ENCODE measurements at places on chromosomes 12 and 14.

GRCh38 chr14:100567877-100568163 lies 19.4 kb downstream of the BEGAIN start:
- DNase-seq: no peak

DNA sequence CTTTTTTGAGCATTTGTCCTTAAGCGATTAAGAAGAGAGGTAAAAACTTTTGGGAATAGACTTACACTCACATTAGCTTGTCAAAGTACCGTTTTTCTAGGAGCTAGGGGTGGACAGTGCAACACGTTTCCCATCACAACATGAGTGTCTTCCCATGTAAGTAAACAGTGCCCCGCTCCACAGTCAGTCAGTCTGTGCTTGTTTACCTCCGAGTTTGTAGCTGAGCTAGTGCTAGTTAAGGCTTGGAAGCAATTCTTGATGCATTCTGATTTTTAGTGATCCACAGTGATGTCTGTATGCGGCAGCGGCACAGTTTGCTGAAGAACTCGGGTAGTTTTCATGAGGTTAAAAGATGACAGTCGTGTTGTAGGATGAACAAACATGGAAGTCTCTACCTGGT lies 941 bp downstream of the ZDHHC17 start:
- no peak for DNase-seq

DNA sequence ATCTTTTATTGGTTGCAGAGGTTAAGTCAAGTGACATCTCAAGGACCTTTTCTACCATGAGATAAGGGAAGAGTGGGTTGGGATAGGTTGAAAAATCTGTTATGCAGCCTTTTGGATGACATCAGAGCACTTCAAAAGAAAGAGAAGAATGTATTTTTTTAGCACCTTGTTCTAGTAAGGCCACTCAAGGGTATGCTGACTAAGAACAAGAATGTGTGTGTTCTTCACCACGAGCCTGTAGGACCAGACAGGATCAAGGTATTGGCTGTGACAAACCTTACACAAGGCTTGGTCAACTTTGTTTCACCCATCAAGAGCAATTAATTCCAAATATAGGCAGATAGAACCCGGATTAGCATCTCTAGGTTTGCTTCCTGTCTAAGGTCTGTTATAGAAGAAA lies 142.5 kb downstream of the SAMD4A start:
- DNase-seq: no peak

DNA sequence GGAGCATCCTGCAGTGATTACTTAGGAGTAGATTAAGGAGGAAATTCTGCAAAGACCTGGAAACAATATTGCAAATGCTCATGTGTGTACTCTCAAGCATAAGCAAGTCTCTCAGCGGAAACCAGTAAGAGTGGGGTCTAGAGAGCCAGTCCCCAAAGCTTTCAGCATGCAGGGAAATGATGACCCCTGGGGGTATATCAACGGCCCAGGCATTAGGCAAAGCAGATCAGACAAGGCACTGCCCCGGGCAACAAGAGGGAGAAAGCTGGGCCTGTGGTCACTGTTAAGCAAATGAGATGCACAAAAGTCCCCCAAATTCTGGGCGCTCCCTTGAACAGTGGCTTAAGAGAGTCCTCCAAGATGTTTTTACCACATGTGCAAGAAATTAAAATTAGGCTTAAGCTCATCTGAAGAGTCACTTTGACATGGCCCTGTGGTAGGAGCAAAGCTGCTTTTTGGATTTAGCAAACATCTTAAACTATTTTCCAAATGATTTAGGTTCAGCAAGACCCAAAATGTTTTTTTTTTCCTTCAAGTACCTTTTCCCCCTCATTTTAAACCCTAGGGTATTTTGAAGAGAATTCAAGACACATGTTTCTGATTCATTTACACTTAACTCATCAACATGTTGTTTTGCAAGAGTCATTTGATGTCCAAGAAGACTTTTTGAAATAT lies 457.1 kb upstream of the TBX3 start:
- DNase-seq: no peak

DNA sequence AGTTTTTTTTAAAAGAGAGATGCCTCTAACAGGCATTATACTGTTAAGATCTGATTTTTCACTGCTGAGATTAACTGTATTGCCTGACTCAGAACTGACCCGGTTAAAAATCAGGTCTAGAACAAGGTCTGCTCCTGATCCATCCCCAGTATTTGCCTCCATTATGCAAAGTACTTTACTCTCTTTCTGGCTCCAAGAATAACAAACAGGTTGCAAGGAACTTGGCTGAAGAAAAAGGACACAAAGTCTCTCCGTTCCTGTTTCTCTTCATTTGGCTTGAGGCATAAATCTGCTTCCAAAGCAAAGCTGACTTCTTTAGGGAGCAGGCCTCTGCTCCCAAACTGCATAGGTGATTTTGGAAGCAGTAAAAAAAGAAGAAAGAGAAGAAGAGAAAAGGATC lies 199.3 kb upstream of the PDZRN4 start:
- no peak for DNase-seq

DNA sequence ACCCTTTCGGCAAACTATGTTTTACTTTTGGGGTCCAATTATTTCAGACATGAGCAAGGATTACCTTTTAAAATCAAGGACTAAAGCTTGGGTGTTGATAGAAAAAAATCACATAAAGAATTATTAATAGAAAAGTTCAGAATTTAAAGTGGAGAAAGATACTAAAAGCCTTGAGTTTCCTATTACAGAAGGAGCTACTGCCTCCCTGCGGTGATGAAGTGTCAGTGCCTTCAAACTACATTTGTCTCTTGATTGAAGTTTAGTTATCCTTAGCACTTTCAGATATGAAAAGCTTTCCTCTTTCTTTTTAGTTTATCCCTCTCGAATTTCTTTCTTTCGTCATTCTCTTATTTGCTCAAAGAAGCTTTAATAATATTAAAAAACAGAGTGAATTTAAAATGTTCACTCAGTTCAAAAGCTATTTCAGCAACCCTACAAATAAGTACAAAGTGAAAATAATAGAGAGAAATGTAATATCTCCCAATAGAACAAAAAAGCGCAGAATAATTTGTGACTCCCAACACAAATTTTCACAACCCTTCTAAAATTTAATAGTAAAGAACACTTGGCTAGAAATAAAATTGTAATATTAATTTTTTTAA lies 87.6 kb downstream of the SEC23A start:
- DNase-seq: peak; percentile 36

DNA sequence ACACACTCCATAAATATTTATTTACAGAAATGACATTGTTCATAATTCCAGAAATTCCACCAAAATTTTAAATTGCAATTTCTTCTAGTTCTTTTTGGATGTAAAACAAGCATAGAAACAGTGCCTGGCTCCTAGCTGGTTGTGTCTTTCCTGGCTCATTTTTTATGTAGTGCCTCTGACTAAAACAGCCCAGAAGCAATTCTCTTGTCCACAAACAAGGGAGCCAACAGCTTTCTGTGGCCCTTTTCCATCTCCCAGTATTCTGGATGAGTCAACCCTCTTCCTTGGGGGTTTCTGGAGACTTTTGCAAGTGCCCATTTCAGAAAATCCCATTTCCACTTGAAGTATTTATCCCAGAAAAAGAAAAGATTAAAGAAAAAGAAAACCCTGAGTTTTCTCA lies 141.4 kb downstream of the PHLDA1 start:
- no peak for DNase-seq

DNA sequence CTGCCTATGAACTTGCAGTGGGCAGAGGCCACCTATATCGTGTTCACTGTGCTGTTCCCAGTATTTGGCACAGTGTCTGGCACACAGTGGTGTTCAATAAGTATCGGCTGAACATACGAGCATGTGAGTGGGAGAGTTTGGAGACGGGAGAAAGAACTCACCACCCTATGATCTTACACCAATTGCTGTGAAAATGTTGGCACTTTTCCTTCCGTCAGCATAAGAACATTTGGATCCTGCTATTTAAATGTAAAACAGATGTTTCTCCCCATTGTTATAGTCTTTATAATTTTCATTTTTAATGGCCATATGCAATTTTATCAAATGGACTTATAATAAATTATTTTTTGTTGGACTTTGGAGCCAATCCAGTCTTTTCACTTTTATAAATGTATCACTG lies 144.4 kb downstream of the EFCAB11 start:
- no peak for DNase-seq

GRCh38 chr12:110754101-110754793 lies 11.6 kb upstream of the PPP1CC start:
- DNase-seq: no peak

DNA sequence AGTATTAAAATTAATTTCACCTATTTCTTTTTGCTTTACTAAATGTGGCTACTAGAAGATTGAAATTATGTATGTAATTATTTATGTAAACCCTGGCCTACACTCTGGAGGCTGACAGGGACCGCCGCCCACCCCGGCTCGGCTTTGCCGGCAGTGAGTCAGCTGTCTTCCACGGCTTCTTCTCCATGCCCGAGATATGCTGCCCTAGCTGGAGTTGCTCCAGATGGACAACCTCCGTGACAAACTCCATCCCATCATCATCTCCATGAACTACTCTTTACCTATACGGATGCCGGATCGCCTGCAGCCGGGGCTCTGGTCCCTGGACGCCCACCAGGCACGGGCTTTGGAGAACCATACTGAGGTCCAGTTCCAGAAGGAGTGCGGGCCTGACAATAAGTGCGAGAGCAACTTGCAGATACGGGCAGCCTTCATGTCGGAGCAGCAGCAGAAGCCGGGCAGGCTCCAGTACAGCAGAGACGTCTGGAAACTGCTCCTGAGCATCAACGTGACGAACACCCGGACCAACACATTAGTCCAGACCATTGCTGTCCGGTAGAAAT lies 86.9 kb upstream of the NID2 start:
- DNase-seq: no peak

DNA sequence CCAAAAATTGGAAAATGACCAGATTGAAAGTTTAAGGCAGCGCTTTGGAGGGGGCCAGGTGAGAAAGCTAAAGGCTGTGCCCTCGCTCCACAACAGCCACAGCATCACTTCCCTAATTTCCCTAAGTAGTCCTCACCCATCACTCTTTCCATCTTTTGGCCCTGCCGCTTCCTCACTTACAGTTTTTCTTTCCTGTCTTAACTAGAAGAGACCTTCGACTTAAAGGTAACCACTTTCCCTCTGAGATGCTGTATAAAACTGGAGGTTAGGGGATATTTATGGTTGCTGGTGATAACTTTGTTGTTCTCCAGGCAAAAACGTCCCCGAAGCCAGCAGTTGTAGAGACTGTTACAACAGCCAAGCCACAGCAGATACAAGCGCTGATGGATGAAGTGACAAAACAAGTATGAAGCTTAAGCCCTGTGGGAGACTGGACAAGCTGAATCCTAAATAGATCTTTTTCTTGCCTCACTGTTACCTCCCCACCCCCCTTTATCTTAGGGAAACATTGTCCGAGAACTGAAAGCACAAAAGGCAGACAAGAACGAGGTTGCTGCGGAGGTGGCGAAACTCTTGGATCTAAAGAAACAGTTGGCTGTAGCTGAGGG lies 4.3 kb downstream of the DDIT3 start:
- DNase-seq: no peak

- no peak for DNase-seq
These were observed 114.7 kb downstream of the NCOR2 start for GRCh38 chr12:124452576-124453331.
